ENCODE measurements at places on chromosomes 4 and X. TPM values are rescaled to one million over a fixed set of nuclear protein-coding genes. Genes with fewer than 3 reads are reported as not detected.
A peak's percentile ranks its signal among the peaks of the same experiment; 100 is the strongest.

DNA sequence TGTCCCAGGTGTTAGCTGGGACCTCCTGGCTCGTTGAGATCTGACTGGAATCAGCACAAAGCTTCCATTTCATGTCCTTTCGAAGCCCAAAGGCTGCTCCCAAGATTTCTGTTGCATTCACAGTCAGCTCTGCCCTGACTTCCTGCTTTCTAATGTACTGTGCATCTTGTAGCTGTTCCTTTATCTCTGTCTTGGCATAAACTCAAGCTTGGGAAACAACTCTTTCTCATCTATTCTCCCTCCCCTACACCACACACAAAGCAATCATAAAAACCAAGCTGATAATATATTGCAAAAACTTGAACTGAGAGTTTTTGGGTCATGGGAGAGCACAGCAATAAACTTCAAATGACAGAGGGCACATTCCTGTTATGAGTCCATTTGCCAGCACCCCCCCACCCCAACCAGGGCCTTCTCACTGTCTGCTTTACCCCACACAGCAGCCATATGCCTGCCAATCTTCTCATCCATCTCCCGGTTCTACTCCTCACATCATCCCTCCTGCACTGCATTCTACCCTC is 76.3 kb downstream of the SYNPO2 start:
- peaks cover 23% of the 10 kb centered on the region for H3K4me1 ChIP-seq
- H3K4me3 ChIP-seq = no peak overlapping the region
- H3K36me3 ChIP-seq = no peaks in the 10 kb centered on the region
- DNase-seq = no peak

- DNase-seq = no peak
- H3K27me3 ChIP-seq = no peaks in the 10 kb centered on the region
- no peak overlapping the region for H3K27ac ChIP-seq
- H3K4me1 ChIP-seq = no peaks in the 10 kb centered on the region
These were observed 413.6 kb downstream of the AFF2 start for GRCh38 chrX:148913971-148914370.

GRCh38 chr4:181420950-181421349 is 822.3 kb upstream of the TENM3 start:
- no peaks in the 10 kb centered on the region for H3K36me3 ChIP-seq
- H3K27me3 ChIP-seq = no peaks in the 10 kb centered on the region
- no peaks in the 10 kb centered on the region for H3K4me1 ChIP-seq
- no peak overlapping the region for H3K4me3 ChIP-seq
- no peak overlapping the region for H3K27ac ChIP-seq

GRCh38 chr4:11149612-11150259 is 279.0 kb downstream of the HS3ST1 start:
- H3K27ac ChIP-seq = no peak overlapping the region
- H3K27me3 ChIP-seq = no peaks in the 10 kb centered on the region
- H3K4me1 ChIP-seq = no peaks in the 10 kb centered on the region
- no peak overlapping the region for H3K4me3 ChIP-seq
- no peaks in the 10 kb centered on the region for H3K36me3 ChIP-seq

- no peak overlapping the region for H3K4me3 ChIP-seq
- no peaks in the 10 kb centered on the region for H3K36me3 ChIP-seq
- no peaks in the 10 kb centered on the region for H3K27me3 ChIP-seq
- H3K4me1 ChIP-seq = no peaks in the 10 kb centered on the region
- no peak for DNase-seq
- no peak overlapping the region for H3K27ac ChIP-seq
These were observed 1228.2 kb upstream of the ADGRL3 start for GRCh38 chr4:59971952-59972351.

- no peak overlapping the region for H3K27ac ChIP-seq
- no peak for DNase-seq
- H3K4me1 ChIP-seq = no peaks in the 10 kb centered on the region
- H3K4me3 ChIP-seq = no peak overlapping the region
- no peaks in the 10 kb centered on the region for H3K27me3 ChIP-seq
These were observed 115.7 kb downstream of the SLIT2 start for GRCh38 chr4:20367446-20367845.

DNA sequence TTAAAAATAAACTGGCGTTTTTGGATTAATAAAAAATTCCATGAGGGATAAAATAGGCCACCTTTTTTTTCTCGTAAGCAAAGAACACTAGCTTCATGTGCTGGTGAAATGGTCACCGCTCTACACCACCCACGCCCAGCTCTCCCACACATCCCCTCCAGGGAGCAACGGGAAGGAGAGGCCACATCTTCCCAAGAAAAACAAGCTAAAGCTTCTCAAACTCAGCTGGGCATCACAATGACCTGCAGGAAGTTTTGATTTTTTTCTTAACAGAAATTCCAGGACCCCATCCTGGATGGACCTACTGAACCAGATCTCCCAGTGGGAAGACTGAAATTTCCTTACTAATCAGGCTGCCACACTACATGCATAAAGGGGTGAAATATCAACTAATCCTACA is 9.8 kb downstream of the TSPAN5 start:
- no peak for DNase-seq
- H3K4me3 ChIP-seq = no peak overlapping the region
- H3K27me3 ChIP-seq = no peaks in the 10 kb centered on the region
- peaks cover 8% of the 10 kb centered on the region for H3K4me1 ChIP-seq

GRCh38 chr4:124710911-124711310 is 1.6 kb downstream of the ANKRD50 start:
- no peaks in the 10 kb centered on the region for H3K36me3 ChIP-seq
- no peak overlapping the region for H3K27ac ChIP-seq
- H3K4me1 ChIP-seq = peaks cover 36% of the 10 kb centered on the region
- peak overlapping the region; percentile 89 for H3K4me3 ChIP-seq
- H3K27me3 ChIP-seq = no peaks in the 10 kb centered on the region

- no peak overlapping the region for H3K27ac ChIP-seq
- no peak for DNase-seq
These were observed 14.1 kb downstream of the HPSE start for GRCh38 chr4:83320548-83320947.

DNA sequence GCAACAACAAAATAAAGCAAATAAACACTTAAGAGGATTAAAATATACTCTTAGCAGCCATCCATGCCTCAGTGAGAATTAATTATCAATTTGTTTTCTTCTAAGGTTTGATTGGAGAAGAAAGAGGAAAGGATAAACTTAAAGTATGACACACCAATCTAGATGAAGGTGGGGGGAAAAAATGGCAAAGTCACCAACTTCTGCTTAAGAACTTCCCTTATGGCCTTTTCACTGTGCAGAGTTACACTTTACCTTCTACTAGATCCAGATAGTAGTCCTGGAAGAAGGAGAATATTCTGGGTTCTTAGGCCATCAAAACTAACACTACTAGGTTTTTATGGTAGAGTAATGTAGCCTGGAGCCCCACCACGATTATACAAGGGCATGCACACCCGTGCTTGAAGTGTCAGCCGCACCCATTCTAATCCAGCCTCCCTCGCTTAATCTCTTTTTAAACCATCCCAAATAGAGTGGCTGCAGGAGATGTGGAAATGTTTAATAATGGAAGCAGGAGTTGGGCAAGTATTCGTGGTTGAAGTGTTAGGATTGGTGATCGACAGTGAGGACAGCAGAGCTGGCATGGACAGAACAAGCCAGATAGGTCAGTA is 14.1 kb downstream of the ENPEP start:
- no peaks in the 10 kb centered on the region for H3K36me3 ChIP-seq
- H3K27me3 ChIP-seq = no peaks in the 10 kb centered on the region
- no peak overlapping the region for H3K4me3 ChIP-seq

DNA sequence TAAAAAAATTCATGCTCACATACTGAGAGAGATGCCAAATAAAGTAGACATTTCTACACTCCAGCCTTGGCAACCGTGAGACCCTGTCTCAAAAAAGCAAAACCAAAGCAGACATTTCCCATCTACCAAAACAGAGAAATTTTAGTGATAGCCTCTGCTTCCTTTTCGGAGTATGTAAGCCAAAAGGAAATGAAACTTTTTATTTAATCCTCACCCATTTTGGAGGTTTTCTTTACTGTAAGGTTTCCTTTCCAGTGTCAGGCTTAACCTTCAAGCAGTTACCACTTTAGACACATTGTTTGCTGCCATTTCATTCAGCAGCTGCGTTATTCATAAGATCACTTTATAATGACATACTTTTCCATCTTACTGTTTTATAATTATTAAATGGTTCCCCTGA is 15.9 kb downstream of the ADD1 start:
- DNase-seq = no peak
- H3K27me3 ChIP-seq = no peaks in the 10 kb centered on the region
- no peak overlapping the region for H3K4me3 ChIP-seq
- H3K4me1 ChIP-seq = peaks cover 66% of the 10 kb centered on the region
- H3K27ac ChIP-seq = no peak overlapping the region
- no peaks in the 10 kb centered on the region for H3K36me3 ChIP-seq

DNA sequence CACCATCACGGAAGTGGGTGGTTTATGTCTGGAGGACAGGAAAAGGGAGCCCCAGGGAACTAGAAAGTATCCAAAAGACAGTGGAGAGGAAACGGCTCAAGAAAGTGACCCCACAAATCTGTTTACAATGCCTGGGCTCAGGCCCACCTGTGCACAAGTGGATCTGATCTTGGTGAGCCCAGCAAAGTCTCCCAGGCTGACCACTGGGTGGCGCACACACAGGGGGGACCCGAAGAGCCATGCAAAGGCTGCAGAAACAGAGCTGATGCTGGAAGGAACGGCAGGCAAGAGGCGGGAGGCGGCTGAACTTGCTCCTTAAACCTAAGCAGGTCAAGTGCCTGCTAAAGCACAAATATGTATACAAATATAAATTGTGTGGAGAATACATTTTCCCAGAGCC is 9.6 kb downstream of the HAUS7 start:
- H3K4me3 ChIP-seq = no peak overlapping the region
- H3K36me3 ChIP-seq = peaks cover 3% of the 10 kb centered on the region
- H3K4me1 ChIP-seq = peaks cover 2% of the 10 kb centered on the region
- DNase-seq = no peak
- no peak overlapping the region for H3K27ac ChIP-seq
- H3K27me3 ChIP-seq = no peaks in the 10 kb centered on the region

GRCh38 chrX:38277136-38277535 is 50.2 kb downstream of the RPGR start:
- H3K4me3 ChIP-seq = no peak overlapping the region
- DNase-seq = no peak
- no peaks in the 10 kb centered on the region for H3K36me3 ChIP-seq
- H3K27me3 ChIP-seq = no peaks in the 10 kb centered on the region
- H3K27ac ChIP-seq = no peak overlapping the region
- no peaks in the 10 kb centered on the region for H3K4me1 ChIP-seq

GLRA3 gene
- not detected for total RNA-seq

VEGFC gene
- 2.3 TPM for total RNA-seq
